C1 segment of cervical spinal cord (tissue), 14 donors: ENCODE measurements at places on chromosomes 13 and 19.

- no peak for DNase-seq
These were observed 12.3 kb downstream of the TUBGCP3 start for GRCh38 chr13:112575675-112576074.

DNA sequence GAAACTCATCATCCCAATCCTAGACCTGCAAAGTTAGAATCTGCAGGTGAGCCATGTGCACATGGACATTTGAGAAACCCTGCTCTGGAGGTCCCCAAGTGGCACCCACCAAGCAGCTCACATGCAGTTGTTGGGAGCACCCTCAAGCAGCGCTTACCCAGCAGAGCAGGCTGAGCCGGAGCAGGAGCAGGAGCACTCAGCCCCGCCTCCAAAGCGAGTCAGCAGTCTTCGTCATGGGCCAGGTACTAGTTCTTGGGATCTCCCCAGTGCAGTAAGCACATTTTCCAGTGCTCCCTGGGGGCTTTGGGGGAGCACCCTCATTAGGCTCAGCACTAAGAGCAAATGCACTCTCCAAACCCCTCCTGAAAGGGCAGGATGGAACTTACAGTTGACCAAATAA is 572.7 kb downstream of the IRS2 start:
- DNase-seq, result no peak

DNA sequence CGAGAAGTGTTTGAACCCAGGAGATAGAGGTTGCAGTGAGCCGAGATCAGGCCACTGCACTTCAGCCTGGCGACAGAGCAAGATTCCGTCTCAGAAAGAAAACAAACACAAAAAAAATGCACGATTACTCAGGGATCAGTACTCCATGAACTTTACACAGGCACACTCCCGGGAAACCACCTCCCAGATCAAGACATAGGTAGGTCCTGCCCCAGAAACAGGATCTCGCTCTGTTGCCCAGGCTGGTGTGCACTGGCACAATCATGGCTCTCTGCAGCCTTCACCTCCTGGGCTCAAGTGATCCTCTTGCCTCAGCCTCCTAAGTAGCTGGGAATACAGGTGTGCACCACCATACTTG is 11.2 kb downstream of the VASP start:
- DNase-seq, result no peak

DNA sequence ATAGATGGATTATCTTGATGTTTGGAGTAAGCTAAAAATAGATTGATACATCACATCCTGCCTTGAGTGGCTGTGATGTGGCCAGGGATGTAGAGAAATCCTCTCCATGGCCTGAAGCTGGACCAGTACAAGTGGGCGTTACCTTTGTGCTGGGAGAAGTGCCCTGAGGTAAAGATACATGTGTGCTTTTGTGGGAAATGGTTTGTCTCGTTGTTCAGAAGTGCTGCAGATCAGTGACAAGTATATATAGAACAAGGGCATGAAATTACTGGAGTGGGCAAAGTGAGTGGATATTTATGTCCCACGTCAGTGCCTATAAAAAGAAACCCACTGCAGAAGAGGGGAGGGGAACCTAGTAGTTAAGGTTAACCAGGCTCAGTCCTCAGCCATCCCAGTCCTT is 12.2 kb upstream of the ZNF304 start:
- no peak for DNase-seq

GRCh38 chr19:38549942-38550341 is 67.8 kb downstream of the MAP4K1 start:
- no peak for DNase-seq

DNA sequence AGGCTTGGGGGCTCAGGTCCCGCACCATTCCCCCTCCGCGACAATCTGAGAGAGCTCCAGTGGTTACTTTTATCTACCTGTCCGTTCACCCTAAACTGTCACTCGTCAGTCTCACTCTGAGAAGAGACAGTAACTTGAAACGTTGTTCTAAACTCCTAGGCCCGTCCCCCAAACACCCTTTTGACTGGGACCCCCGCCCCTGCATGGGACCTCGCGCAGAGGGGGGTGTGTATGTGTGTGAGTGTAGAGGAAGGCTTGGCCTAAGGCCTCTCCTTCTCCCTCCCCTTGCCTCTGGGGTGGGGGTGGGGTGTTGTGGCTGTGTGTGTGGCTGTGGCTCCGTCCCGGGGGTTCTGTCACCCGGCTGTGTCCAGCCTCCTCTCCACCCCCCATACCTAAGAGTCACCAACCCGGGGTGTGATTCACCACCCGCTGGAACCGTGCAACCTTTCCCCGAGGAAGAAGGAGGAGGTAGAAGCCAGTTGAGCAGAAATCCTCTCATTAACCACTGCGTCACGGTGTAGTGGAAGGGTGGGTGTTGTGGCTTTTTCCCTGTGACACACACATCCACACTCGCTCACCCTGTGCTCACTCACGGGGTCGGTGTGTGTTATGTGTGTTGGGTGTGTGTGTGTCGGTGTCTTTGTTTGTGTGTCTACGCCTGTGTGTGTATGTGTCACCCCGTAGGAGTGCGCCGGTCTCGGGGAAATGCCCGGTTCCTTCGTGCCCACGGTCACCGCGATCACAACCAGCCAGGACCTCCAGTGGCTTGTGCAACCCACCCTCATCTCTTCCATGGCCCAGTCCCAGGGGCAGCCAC is 2.4 kb downstream of the FOSB start:
- no peak for DNase-seq

GRCh38 chr13:65133094-65133493 is 2097.0 kb downstream of the PCDH9 start:
- DNase-seq, result no peak

- no peak for DNase-seq
These were observed 27.2 kb upstream of the NDUFS7 start for GRCh38 chr19:1356508-1356865.

DNA sequence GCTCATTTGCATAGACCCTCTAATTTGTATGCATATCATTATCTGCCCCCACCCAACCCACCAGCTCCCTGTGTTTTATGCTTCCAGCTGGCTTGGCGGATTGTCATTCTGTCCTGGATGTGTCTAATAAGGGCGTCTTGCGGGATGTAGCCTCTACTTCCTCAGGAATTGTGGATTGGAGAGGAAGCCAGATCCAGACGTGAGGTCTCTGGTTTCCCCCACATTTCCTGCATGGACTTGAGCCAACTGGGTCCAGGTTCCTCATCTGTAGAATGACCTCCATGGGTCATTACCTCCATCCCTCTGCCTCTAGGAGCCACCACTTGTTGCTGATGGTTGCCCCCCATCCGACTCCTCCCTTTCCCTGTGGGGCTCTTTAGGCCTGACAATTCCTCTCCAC is 7.3 kb downstream of the TNFSF14 start:
- DNase-seq, result no peak

DNA sequence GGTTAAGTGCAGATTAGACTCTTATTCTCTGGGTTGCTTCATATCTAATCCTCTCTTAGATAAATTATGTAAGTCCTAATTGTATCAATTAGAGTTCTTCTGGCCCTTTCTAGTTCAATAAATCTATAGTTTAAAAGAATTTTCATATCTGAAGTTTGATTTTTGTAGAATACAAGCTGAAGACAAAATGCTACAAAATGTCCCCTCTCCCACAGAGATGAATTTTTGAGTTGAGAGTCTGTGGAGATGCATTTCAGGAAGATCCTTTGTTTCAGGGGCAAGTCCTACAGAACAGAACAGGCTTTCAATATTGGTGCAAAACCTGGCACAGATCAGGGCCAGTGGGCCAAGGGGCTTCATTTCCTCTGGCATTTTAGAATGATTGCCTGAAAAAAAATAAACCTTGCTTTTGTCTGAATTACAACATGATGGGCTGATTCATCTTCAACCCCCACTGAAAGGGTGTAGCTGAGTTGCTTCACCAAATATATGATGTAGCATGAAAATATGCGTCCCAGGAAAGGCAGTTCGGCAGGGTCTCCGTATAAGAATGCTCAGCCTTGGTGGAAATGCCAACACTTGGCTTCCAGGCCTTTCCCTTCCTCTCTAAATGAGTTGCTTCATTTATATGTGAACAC is 6.4 kb upstream of the IPO5 start:
- DNase-seq, result no peak

DNA sequence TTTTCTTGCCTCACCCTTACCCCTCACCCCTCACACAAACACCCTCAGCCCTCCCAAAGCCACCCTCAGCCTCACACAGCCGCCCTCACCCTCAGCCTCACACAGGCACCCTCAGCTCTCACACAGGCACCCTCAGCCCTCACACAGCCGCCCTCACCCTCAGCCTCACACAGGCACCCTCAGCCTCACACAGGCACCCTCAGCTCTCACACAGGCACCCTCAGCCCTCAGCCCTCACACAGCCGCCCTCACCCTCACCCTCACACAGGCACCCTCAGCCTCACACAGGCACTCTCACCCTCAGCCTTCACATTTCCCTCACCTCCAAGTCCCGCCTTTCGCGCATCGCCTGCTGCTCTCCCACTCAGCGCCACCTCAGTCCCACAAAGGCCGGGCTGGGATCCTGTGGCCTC is 287 bp upstream of the ZSCAN22 start:
- no peak for DNase-seq

DNA sequence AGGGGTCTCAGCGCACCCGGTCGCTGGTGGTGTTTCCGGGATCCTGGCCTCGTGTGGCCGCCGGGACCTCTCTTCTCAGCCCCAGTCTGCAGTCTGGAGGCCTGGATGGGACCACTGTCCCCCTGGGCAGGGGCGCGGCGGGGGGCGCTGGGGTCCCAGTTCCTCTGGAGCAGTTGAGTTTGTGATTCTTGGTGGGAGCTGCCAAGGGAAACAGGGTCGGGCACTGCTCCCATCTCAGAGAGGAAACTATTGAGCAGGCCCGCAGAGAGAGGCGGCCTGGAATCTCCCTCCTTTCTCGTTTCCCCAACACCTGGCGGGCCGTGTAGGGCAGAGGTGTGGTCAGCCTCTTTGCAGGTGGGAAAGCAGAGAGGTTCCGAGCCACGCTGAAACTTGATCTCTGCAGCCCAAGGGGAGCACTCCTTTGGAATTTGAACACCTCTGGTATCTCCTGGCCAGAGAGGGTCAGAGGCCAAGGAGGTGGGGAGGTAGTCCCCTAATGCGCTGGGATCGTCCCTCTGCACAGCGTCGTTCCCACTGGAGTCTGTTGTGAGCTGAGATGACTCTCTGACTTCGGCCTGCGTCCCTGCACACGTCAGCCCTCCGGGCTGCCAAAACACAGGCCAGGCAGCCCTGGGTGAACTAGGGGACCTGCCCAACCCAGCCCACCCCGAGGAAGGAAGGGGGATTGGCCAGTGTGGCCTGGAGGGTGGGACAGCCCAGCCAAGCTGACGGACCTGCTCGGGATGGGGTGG is 741 bp downstream of the PLEKHF1 start:
- DNase-seq, result no peak
